ELR (cell line): ENCODE measurements at places on chromosomes 11 and 22.
A peak's percentile ranks its signal among the peaks of the same experiment; 100 is the strongest.

DNA sequence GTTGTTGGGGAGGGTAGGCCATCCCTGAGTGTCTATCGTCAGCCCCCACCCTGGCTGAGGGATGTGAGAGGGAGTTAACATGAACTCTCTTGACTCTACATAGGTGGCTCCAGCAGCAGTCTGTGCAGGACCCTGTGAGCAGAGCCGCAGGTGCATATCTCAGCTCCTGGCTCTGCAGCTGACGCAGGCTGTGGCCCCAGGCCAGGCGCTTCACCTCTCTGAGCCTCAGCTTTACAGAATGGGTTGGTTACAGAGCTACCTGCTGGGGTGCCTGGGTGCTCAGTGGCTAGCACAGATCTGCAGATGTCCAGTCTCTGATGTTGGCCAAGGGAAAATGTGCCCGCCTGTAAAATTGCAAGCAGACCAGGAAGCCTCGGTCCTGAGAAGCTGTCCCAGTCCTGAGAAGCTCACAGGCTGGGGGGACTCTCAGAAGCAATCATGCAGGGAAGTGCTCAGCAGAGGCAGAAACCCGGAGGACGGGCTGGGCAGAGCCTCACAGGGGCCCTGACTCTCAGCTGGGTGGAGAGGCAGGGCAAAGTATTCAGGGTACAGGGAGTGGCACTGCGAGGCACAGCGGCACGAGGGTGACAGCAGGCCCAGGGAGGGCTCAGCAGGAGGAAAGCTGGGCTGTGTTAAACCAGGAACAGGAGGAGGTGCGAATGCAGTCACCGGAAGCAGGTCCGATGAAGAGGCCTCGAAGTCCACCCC is 15.9 kb upstream of the LRP5 start:
- no peak for DNase-seq

GRCh38 chr11:76329983-76330382 is 50.9 kb downstream of the THAP12 start:
- DNase-seq: no peak

GRCh38 chr11:26726960-26727359 is 5.1 kb upstream of the SLC5A12 start:
- no peak for DNase-seq

DNA sequence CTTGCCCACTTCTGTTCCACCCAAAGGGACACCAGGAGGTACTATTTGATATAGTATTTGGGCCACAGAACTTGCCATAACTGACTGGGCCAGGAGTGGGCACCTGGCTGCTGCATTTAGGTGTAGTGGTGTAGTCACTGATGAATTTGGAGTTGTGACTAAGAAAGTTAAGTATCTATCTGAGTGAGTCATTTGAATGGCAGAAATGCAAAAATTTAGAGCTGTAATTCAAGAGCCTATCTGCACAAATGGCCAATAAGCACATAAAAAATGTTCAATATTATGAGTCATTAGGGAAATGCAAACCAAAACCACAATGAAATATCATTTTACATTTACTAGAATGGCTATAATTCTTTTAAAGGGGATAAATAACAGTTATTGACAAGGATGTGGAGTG is 14.7 kb downstream of the GLYATL2 start:
- peak; percentile 80 for DNase-seq

DNA sequence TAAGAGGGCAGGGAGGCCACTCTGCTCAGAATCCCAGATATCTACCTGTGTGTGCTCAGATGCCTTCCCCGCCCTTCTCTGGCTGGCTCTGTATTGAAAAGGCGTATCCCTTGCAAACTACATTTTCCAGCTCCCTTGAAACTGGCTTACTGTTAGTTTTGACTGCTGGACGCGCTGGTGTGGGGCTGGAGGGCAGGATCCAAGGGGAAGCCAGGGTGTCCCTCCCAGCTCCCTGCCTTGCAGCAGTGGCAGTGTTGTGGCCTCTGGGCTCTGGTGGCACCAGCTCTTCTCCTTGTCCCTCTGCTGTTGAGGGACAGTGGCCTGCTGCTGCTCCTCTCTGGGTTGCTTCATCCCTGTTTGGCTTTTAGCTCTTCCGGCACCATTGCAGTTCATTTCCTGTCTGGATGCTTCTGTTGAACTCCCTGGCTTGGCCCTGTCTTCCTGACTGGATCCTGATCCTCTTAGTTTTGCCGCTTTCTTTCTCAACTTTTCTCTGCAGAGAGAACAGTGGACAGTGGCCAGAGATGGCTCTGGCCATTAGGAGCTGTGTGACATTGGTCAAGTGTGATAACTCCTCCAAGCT is 107.1 kb upstream of the PARVA start:
- no peak for DNase-seq

- DNase-seq: no peak
Observed at GRCh38 chr22:35519306-35520000, 21.2 kb upstream of the RASD2 start.

DNA sequence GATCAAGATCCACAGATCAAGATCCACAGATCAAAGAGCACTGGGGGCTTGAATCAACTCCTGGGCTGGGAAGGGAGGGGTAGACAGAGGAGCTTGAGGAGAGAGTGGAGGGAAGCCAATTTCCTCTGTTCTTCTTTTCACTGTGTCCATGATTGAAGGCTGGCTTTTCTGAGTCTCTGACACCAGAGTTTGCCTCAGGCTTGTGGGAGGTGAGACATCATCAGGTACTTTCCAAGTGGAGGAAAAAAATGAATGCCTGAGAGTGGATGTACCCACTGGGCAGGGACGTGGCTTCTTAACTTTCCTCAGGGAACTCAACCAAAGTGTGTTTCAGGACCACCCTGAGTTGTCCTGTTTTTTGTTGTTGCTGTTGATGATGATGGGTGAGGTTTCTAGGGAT is 11.0 kb upstream of the HEPHL1 start:
- no peak for DNase-seq

- no peak for DNase-seq
Observed at GRCh38 chr22:30968015-30968923, at the start of gene MORC2. TSS of gene MORC2 (minus strand) at chr22:30968774. CDS start at chr22:30967889, 885 bp downstream.

DNA sequence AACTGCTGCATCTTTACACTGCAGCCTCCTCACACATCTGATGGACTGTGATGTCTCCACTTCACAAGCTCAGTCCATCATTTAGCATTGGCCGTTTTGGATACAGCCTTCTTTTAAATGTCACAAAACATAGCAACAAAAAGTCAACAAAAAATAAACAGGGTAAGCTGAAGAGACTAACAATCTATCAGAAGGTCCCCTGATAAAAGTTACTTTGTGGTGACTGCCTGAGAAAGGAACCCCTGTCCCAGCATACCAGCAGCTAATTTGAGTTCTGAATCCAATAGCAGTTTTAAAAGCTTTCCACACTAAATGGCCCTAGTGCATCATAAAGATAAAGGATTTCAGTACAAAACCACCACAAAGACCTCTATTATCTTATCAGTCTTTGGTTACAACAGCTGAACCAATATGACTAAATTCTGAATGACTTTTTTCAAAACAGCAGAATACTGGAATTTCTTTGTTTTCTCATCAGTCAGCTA is 162.4 kb downstream of the SOX6 start:
- DNase-seq: no peak

- no peak for DNase-seq
Observed at GRCh38 chr22:42548597-42549330, 5.0 kb upstream of the SERHL2 start.

DNA sequence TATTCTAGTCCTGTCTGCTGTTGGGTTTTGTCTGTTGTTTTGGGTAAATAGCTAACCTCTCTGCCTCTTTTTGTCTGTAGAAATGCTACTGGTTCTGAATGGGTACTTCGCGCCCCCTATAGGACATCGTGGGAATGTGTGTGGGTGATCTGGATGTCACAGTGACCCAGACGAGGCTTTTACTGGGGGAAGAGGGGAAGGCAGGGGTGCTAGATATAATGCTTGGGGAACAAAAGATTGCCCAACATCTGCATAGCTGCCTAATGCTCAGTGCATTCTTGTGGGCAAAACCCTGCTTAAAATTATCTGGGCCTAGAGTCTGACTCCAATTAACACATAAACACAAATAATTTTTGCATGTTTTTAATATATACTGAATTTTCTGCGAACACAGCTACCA is 57.7 kb downstream of the BMAL1 start:
- peak; percentile 75 for DNase-seq

- DNase-seq: no peak
Observed at GRCh38 chr22:22228921-22229320, 15.7 kb upstream of the VPREB1 start.
